ENCODE measurements at places on chromosomes 7 and 10.

DNA sequence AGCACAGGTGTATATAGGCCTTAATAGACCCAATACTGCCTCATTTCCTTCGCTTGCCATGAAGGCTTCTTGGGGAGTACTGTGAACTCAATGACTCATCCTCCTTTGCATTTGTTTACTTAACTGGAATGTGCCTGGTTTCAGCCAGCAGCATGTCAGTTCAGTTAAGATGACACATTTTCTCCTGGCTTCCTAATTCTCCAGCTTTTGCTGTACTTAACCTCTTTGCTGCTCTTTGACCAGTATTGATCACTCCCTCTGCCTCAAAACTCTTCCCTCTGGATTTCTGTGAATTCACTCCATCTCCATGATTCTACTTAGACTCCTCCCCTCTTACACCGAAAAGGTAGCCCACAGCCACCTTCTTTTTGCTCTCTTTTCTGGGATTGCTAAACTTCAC, 135.7 kb downstream of the MAGI2 start:
- peak; percentile 16 for DNase-seq

GRCh38 chr10:7251696-7252465, 159.0 kb downstream of the SFMBT2 start:
- no peak for DNase-seq

- no peak for DNase-seq
Observed at GRCh38 chr10:7107285-7107684, 303.5 kb downstream of the SFMBT2 start.

GRCh38 chr10:130782467-130782866, 529.1 kb downstream of the TCERG1L start:
- DNase-seq, result no peak

DNA sequence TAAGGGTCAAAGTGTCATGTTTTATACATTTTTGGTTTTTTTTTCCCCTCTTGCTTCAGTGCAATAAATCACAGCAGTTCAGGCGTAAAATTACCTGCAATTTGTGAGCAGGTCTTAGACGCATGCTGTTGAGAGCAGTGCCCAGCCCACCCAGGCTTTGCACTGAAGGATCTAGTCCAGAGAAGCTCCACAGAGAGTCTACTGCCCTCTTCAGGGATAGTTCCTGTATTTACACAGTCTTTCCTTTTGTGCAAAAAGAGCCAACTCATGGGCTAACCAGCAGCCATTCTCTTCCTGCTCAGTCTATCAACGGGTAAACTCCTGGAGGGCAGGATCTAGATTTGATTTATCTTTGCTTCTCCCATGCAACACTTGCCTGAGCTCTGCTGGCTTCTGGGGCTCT, 82.2 kb upstream of the NAMPT start:
- DNase-seq, result no peak

DNA sequence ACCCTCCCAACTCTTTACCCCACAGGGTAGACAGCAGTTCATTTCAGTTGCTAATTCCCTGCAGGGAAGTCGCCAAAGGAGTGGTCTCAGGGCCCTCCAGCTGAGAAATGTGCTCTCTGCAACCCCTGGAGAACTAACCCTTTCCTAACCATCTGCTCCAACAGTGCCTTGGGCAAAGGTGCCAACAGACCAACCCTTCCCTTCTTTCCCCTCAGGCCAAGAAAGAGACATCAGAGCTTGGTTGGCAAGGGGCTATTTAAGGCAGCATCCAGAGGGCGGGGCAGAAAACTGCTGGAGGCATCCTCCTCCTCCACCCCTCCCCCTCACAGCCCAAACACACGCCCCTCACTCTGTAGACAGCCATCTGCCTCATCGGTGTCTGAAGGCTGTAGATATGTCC, 1.7 kb downstream of the SORBS1 start:
- DNase-seq, result no peak

- DNase-seq, result no peak
Observed at GRCh38 chr10:126097558-126098225, 201.3 kb downstream of the FANK1 start.

- no peak for DNase-seq
Observed at GRCh38 chr10:86310291-86310690, 56.3 kb downstream of the GRID1 start.

DNA sequence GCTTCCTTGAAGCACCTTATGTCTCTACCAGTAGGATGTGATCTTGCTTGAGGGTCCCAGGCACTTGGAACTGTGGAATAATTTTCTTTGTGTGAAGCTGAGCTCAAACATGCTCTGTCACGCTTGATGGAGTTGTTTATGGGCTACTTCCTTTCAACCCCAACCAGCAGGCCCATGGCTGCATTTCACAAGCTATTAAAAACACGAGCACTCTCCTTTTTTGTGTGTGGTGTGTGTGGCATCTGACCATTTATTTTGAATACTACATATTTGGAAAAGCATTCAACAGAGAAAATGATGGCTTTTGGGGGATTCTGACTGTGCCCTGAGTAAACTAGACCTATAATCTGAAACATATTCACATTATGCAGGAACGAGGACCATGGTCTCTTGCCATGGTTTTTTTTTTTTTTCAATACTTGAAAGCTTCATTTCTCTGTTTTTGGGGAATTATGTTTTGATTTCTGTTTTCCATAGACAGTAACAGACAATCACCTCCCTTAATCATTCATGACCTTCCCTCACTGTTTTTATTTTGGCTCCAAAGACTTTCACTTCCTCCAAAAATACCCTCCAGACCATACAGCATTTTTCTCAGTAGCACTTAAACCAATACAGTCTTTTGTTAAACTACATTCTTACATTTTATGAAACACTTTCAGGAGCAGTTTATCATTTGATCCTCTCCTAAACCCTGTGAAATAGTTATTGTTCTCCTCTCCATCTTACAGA, 233.6 kb upstream of the BMPER start:
- DNase-seq, result peak; percentile 8

DNA sequence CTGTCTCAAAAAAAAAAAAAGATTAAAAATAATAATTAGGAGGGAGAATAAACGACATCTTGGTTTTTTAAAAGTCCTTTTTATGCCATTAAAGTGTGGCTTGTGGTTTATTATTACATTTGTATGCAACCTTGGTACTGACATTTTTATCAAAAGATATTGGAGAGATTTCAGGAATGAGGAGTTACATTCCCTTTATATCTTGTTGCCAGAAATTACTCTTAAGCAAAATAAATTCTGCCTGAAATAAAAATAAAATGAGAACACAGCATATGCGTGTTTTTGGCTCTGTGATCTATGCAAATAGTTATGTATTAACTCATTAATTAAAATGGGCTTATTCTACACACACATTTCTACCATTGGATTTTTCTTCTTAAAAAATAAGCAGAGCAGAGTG, 202.4 kb downstream of the BICC1 start:
- no peak for DNase-seq

GRCh38 chr7:13197501-13197900, 510.1 kb downstream of the ARL4A start:
- DNase-seq, result no peak

DNA sequence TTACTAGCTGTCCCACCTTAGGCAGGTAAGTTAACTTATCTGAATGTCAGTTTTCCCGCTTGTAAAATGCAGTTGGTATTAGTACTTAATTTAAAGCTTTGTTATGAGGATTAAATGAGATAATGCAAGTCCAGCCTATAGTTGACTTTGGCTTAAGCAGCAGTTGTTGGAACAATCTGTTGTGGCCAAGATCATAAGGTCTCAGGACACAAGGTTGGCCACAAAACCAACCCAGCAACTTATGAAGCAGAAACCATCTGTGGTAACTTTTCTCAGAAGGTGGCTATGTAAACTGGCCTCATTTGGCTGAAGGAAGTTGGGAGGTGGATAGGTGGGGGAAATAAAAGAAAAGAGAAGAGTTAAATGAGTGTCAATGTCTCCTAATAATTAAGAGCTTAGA, 29.4 kb downstream of the ENTPD1 start:
- no peak for DNase-seq

DNA sequence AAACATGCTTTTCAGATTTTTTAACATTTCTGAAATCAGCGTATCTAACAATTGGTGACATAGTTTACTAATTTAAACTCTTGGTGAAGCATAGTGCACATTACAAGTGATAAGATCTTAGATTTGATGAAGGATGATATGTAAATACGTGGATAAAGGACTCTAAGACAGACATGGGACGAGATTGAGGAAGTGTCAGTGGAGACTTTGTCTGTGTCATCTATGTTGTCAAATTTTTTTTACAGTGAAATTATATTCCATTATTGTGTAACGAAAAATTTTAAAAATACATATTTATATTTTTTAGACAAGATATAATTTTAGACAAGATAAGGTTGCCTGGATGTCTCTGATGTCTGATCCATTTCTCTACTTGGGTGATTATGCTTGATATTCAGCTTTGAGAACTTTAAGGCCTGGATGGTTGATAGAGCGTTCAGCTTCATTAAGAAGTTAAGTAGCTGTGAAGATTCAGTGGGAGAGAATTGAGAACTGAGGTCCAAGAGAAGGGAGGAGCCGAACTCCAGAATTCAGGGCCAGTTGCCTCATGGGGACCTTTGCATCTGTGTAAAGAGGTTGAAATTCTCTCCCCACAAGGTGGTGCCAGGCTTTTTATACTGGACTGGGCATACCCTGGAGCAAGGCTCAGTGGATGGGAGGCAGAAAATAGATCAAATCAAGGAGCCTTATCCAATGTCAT, 62.7 kb downstream of the KAT6B start:
- DNase-seq, result no peak

DNA sequence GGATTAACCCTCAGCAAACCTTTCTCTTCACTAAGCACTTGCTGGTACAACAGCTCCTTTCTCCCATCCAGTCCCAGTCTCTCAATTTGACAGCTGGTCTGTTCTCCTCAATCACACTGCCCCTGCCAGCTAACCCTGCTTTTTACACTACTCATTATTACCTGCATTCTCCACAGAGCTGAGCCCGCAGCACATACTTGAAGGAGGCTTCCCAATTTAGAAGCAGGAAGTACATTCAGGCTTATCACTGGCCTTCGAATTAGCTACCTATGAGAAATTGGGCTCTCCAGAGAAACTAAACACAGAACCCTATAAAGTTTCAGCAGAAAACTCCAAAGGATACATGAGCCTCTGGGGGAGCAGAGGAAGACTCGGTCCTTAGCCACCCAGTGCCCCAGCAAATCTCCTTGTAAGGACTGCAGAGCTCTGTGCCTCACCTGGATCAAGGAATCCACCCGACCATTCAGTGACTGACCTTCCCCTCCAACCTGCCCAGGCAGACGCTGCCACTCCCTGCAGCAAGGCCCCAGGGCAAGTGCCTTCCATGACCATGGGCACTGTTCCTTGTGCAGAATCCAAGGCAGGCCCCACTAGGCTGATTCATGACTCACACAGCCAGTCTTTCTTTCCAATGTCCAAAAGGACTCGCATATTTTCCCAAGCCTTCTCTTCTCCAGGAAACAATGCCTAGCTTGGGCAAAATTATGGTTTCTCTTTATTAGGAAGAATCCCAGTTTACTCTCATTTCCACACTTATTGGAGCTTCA, 68.0 kb downstream of the VOPP1 start:
- peak; percentile 20 for DNase-seq

DNA sequence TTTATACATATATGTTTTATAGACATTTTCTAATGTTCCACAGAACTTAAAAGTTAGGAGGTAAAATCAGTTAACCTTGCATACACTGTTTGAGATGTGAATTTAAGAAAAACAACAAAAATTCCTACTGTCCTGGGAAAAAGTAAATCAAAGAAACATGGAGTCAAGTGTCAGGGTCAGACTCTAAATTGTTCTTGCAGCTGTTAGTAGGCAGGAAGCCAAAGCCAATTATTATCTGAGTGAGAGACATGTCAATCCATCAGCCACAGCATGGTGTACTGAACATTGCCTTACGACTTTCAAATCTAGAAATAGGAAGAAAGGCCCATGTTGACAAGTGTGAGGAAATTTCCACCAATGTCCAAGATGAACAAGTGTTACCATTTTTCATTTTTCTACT, 461.2 kb upstream of the MBL2 start:
- DNase-seq, result peak; percentile 32

GRCh38 chr10:92218569-92218968, 72.3 kb downstream of the CPEB3 start:
- DNase-seq, result no peak

DNA sequence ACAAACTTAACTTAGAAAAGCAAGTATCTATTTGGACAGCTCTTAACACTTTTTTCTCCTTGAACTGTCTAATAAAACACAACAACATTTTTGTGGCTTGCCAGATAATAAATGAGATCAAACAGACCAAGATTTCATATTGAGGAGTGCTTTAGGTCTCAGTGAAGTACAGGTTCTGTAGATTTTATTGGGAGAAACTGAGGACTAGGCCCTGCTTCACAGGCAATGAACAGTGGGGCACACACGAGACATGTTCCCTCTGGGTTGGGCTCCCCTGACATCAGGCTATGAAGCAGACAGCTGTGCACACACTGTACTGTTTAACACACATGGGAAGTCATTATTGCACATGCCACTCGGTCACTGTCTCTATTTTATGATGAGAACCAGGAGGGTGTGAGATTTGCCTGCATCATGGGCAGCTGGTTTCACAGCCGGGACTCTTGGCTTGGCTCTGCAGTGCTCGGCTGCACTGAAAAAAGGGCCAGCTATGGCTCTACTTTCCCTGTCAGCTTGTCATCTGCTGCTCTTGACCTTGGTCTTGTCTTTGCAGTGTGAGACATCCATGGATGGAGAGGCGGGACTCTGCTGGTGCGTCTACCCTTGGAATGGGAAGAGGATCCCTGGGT, 4.2 kb downstream of the IGFBP1 start:
- no peak for DNase-seq

DNA sequence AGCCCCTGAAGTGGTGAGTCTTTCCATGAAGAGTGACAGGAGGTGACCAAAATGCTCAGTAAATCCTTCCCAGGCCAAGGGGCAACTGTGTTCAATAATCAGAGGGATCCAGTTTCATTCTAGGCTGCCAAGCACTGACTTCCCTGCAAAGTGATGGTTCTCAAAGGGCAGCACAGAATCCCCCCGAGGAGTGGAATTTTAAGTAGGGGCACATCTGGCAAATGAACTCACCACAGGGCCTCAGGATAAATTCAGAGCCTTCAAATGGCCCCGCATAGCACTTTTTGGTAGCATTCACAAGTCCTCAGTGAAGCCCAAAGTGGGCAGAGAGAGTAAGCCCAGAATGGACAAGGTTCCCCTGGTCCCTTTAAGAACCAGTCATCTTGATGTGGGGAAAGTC, 602.5 kb downstream of the GRID1 start:
- DNase-seq, result no peak

GRCh38 chr7:36017111-36017510, 135.9 kb upstream of the EEPD1 start:
- DNase-seq, result no peak

Measured in NCI-H748 treated with DMSO at 0.1 percent for 48 hours (cell line).